ENCODE measurements at places on chromosomes 1 and 21.

DNA sequence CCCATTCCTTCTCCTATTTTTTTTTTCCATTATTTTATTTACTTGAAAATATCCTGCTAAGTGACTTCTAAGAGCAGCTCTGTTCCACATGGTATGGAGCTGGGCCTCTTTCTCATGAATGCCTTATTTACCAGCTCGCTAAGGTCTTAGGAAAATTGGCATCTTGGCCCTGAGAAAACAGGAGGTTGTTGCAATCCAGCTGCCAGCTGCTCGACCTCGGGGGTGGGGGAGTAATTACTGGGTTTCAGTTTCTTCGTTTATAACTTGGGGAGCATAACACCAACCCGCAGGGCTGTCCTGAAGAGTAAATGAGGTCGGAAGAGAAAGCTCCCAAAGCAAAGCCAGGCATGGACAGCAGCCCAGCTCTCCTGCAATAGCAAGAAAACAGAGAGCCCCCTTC, 176.3 kb downstream of the AJAP1 start:
- no peak for DNase-seq

DNA sequence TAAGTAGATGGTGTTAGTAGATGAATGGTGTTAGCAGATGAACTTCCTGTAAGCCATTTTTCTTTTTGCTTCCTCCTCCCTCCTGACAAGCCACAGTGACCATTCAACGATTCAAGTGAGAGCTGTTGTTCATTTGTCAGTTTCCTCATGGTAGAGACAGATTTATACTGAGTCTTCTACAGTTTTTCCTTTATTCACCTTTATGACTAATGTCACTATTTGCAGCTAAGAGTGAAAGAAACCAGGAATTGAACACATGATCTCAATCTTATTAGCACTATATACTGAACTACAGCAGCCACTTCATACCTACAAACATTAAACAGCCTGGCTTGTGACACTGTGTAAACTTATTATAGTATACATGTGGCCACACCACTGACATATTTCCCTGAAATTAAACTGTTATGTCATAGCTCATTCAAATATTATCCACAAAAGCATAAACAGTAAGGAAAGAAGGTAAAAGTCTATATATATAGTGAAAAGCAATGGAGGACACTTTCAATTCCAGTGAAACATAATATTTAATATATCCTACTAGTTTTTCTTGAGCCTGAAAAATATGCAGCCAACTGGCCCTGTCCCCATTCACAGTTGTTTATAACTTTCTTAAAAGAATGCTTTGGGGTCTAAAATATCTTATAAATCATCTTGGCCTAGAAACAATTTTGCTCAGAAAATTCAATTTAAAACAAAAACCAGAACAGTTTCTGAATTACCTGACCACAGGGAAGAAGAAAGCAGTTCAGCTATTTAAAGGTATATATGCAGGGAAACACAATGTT, 566.9 kb upstream of the ZRANB2 start:
- no peak for DNase-seq

GRCh38 chr21:38610623-38611251, 112.5 kb upstream of the ERG start:
- DNase-seq, result peak; percentile 53

GRCh38 chr1:191034132-191034531, 556.5 kb upstream of the BRINP3 start:
- DNase-seq, result no peak

GRCh38 chr1:10374442-10374860, 24.4 kb upstream of the PGD start:
- DNase-seq, result no peak

DNA sequence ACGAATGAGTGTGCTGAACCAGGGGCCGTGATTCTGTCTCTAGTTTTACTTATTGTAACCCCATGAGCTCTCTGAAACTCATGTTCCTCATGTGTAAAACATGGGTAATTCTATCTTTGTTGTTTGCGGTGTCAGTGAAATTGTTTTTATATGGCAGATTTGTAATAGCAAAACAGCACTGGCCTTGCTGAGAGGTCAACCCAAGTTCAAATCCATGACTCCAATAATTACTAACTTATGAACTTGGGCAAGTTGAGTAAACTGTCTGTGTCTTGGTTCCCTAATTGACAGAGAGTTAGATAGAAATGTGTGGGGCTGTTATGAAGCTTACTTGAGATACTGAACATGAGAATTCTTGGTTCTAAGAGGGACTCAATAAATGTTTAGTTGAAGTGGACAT, 17.8 kb downstream of the C1orf116 start:
- no peak for DNase-seq

DNA sequence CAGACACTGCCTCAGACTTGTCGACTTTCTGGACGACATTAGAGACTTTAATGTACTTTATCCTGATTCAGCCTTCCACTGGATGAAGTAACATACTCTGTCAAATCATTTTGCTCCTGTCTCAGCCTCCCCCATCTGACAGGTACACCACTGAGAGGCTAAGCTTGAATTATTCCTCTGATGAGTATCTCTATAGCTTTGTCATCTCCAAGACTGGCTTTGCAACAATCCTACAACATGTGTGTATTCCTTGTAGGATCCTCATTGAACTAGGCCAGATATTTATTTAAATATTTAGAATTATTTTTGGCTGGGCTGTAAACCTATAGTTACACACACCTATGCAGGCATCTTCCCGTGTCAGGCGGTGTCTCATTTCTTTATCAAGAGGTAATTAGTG, 1.1 kb upstream of the TRIM58 start:
- DNase-seq, result peak; percentile 7

GRCh38 chr1:152932170-152932811, 14.7 kb upstream of the SPRR5 start:
- DNase-seq, result no peak

GRCh38 chr1:218991089-218991488, 182.6 kb upstream of the LYPLAL1 start:
- DNase-seq, result no peak

DNA sequence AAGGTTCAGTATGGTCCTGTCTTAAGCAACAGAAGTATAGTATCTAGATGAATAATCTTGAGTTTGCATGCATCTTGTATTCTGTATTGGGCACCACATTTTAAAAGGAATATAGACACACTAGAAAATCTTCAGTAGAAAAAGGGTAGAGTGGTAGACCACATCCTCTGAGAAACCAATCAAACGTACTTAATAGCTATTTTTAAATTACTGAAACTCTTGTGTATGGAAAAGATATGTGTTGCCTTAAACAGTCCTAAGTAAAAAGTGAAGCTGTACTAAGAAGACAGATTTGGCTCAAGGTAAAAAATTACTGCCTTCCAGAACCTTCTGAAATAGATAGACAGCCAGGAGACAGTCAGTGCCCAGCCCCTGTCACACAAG, 3.1 kb downstream of the CTXND2 start:
- DNase-seq, result peak; percentile 62

DNA sequence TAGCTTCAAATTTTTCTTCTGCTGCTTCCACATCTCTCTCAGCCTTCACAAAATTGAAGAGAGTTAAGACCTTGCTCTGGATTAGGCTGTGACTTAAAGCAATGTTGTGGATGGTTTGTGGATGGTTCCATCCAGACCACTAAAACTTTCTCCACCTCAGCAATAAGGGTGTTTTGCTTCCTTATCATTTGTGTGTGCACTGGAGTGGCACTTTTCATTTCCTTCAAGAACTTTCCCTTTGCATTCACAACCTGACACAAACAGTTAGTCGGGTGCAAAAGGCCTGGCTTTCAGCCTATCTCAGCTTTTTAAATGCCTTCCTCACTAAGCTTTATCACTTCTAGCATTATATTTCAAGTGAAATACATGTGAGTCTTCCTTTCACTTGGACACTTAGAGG, 30.3 kb downstream of the DENND1B start:
- DNase-seq, result no peak

GRCh38 chr1:45815667-45816458, 12.5 kb downstream of the MAST2 start:
- no peak for DNase-seq

GRCh38 chr1:219090607-219091006, 83.1 kb upstream of the LYPLAL1 start:
- peak; percentile 24 for DNase-seq

- peak; percentile 63 for DNase-seq
Observed at GRCh38 chr1:225848030-225848955, 33.9 kb downstream of the TMEM63A start.

DNA sequence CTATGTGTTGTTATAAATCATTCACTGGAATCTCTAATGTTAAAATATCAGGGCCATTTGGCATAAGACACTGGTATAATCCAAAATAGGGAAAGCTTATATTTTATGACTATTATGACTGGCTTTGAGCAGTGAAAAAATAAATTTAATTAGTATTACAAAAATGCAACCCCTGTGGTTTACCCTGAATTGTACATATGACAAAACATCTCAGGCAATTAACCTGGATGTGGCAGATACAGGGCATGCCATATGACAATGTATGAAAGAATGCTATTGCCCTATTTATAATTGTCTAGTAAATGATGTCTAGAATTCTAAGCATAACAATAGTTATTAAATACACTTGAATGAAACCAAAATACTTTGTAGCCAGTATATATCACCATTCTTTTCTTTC, 532.5 kb upstream of the ADGRL4 start:
- no peak for DNase-seq

DNA sequence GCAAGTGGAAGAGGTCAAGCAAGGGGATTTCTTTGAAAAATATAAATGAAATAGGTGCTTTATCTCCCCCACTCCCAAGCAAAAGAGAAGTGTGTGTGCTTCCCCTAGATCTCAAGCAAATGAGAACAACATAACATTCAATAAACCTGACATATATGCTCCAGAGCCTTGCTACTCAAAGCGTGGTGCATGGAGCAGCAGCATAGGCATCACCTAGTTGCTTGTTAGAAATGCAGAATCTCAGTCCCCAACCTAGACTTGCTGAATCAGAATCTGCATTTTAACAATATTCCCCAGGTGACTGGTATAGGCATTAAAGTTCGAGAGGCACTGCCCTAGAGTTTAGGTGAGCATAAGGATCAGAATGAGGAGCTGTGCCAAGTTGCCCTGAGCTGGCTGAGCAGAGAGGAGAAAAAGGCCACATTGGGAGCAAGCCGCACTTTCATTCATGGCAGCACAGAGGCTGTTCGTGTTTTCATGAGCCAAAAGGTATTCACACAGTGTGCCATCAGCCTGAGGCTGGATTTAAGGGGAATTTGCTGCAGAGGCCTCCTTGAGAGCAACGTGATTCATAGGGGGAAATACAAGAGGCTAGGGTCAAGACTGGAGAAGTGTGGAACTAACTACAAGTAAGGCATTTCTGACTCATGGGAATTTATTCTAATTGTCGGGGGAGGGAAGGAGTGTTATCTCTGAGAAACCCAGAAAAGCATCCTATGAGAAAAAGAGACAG, 14.3 kb upstream of the LPAR3 start:
- no peak for DNase-seq

- no peak for DNase-seq
Observed at GRCh38 chr1:55612988-55613387, 397.8 kb upstream of the USP24 start.

DNA sequence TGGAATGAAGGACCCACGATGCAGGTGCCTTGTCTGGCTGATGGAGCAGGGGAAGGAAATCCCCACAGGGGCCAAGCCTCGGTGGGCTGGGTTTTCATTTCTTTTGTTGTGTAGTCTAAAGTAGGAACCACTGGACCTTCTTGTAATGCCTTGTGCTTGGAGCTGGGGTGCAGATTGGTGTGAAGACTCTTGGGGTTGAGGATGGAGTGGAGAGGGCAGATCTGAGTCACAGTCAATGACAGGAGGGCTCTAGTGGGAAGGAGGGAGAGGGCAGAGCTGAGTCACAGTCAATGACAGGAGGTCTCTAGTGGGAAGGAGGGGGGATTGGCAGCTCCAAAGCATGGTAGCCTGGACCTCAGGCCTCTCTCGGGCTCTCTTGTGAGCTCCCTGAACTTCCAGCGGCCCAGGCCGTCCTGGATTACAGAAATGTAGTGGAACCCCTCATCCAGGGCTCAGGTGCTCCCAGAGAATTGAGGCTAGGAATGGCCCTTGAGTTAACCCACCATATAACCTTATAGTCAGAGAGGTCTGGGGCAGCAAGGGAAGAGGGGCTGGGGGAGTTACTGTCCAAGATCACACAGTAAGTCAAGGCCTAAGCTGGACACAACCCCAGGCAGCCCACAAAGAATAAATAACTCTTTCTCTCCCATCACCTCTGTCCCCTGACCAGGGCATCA, 313.8 kb downstream of the MATN1 start:
- DNase-seq, result no peak

GRCh38 chr1:205907794-205908193, 35.5 kb downstream of the SLC26A9 start:
- peak; percentile 28 for DNase-seq

GRCh38 chr1:59243550-59243949, 53.3 kb upstream of the FGGY start:
- DNase-seq, result no peak

- DNase-seq, result no peak
Observed at GRCh38 chr1:98702976-98703375, 41.5 kb downstream of the SNX7 start.

GRCh38 chr1:8412183-8412831, 94.4 kb downstream of the SLC45A1 start:
- DNase-seq, result peak; percentile 44

- peak; percentile 35 for DNase-seq
Observed at GRCh38 chr1:87402241-87403002, 73.7 kb downstream of the LMO4 start.

GRCh38 chr1:118300808-118301207, 115.8 kb upstream of the SPAG17 start:
- DNase-seq, result no peak

- no peak for DNase-seq
Observed at GRCh38 chr1:214318356-214318755, 37.4 kb downstream of the SMYD2 start.

Measured in hematopoietic multipotent progenitor cell treated with erythropoietin and hydrocortisone succinate and interleukin-3 and kit ligand, for 4 days (in vitro differentiated cells).